Cerebellum (tissue), 4 donors: ENCODE measurements at places on chromosomes 16 and 17. TPM values are rescaled to one million over a fixed set of nuclear protein-coding genes. Genes with fewer than 3 reads are reported as not detected.

Gene SLC7A6OS
- total RNA-seq = 18.6 TPM

GRCh38 chr17:33572615-33573014 lies 279.5 kb upstream of the ASIC2 start:
- DNase-seq = no peak

- no peak for DNase-seq
Measured at GRCh38 chr17:57107498-57108101, 22.6 kb downstream of the AKAP1 start.

DNA sequence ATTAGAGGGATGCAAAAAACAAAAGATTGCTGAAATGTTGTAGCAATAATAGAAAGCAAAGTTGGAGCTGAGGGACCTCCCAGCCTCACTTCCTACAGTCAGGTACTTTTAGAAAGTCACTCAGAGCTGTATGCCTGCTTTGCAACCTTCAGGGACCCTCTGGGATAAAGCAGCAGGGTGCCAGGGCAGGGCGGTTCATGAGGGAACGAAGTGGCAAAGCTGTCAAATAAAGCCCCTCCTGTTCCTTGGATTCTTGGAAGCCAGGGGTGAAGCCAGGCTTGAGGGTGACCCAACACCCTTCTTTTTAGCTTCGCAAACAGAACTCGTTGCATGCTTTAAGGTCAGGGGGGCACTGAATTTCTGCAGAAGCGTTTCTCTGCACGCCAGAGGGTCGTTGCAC lies 767 bp downstream of the ATP2C2 start:
- DNase-seq = no peak

Gene GRAP
- 1.9 TPM for total RNA-seq

Gene SLC35B1
- total RNA-seq = 28.2 TPM
